SIG-M5 (cell line): ENCODE measurements at places on chromosomes 5 and 9.

GRCh38 chr9:110115341-110115820, 92.6 kb downstream of the C9orf152 start:
- DNase-seq, result no peak

GRCh38 chr9:115944166-115944948, 209.2 kb upstream of the PAPPA start:
- DNase-seq, result no peak

GRCh38 chr9:28215536-28216299, 642.4 kb upstream of the C9orf72 start:
- DNase-seq, result no peak

DNA sequence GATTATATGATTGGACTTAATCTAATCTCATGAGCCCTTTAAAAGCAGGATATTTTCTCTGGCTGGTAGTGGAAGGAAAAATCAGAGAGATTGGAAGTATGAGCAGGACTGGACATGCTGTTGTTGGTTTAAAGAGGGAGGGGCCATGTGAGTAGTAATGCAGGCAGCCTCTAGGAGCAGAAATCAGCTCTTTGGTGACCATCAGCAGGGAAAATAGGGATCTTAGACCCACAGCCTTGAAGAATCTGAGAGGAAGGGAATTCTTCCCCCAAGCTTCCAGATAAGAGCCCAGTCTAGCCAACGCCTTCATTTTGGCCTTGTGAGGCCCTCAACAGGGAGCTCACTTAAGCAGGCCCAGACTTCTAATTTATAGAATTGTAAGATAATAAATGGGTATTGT, 9.5 kb downstream of the SH3GL2 start:
- DNase-seq, result no peak

DNA sequence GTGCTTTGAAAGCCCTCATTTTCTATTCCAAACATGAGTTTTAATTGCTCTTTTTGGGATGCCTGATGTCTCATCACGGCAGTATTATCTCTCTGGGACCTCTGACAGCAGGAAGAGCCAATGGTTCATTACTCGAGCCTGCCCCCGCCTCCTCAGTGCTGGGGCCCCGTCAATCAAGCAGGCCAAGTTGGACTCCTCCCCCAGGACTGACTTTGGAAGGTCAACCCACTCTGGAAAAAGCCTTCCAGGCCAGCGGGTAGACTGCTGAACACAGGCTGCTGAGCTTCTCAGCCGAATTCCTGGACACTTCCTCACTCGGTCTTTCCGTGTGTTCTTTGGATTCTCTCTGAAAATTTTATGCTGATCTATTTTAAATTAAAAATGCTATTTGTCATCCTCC, 9.5 kb upstream of the BARHL1 start:
- DNase-seq, result no peak

- DNase-seq, result no peak
Measured at GRCh38 chr5:90569084-90569483, 10.5 kb downstream of the ADGRV1 start.

- no peak for DNase-seq
Measured at GRCh38 chr9:117763314-117763713, 59.1 kb downstream of the TLR4 start.

GRCh38 chr9:91144769-91145168, 216.9 kb downstream of the AUH start:
- DNase-seq, result no peak

- DNase-seq, result no peak
Measured at GRCh38 chr9:13175732-13176131, 103.8 kb downstream of the MPDZ start.

DNA sequence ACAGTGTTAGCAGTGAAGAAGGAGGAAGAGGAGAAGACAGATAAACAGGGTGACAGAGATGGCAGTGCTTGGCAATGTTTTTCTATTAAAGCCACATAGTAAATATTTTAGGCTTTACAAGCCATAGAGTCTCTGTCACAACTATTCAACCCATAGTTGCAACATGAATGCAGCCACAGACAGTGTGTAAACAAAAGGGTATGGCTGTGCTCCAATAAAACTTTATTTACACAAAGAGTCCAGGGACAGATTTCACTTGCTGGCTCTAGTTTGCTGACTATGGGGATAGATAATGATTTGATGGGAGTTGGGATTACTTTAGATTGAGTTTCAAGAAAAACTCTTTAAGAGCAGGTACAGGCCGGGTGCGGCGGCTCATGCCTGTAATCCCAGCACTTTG, 224.8 kb upstream of the SEMA6A start:
- DNase-seq, result no peak

DNA sequence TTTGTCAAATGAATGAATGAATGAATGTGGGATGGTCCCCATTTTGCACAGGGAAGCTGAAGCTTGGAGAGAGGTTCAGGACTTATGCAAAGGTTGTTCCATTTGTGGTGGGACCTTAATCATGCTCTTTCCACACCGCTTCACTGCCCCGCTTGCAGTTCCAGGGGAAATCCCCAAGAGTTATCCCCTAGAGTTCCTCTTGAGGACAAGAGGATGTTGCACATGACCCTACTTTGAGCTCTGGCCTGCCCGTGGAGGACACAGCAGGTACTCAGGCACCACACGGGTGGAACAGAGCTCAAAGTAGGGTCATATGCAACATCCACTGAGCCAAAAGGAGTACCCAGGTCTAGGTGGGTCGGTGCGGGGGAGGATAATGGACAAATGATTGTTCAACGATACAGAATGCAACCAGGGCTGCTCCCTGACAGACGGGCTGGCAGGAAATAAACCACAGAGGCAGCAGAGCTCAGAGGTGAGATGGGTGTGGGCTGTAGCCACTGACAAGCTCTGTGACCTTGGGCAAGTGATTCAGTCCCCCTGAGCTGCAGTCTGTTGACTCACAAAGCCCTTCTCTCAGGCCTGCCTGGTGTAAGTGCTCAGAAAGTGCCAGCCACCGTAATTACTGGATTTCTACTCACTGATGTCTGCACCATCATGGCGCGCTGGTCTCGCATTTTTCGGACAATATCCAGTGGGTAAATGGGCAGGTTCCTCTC, 60.3 kb upstream of the EPB41L4B start:
- no peak for DNase-seq

GRCh38 chr5:147863454-147864158, 14.9 kb upstream of the SCGB3A2 start:
- DNase-seq, result no peak

GRCh38 chr5:111198281-111198966, 25.8 kb upstream of the CAMK4 start:
- DNase-seq, result no peak

GRCh38 chr9:124238546-124239140, 19.1 kb upstream of the NEK6 start:
- no peak for DNase-seq

- DNase-seq, result no peak
Measured at GRCh38 chr9:98657897-98658296, 50.8 kb downstream of the GABBR2 start.

DNA sequence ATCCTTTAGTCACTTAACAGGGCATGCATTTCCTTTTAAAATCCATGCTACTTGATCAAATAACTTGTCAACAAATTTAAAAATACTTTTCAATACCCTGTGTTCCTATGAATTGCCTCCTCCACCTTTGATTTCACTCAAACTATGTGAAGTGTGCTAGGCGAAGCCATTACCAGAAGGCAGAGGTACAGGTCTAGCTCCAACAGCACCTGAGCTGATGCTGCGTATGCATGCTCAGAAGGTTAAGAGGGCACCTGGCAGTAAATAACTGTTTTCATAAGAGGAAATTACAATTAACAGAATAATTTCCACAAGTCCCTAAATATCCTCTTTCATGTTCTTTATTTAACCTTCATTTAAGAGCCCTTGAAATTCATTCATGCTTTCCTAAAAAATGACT, 251.8 kb downstream of the EFNA5 start:
- DNase-seq, result no peak

- no peak for DNase-seq
Measured at GRCh38 chr9:122261469-122261881, 3.2 kb downstream of the RBM18 start.

GRCh38 chr5:93303291-93303691, 277.7 kb downstream of the NR2F1-AS1 start:
- DNase-seq, result no peak

DNA sequence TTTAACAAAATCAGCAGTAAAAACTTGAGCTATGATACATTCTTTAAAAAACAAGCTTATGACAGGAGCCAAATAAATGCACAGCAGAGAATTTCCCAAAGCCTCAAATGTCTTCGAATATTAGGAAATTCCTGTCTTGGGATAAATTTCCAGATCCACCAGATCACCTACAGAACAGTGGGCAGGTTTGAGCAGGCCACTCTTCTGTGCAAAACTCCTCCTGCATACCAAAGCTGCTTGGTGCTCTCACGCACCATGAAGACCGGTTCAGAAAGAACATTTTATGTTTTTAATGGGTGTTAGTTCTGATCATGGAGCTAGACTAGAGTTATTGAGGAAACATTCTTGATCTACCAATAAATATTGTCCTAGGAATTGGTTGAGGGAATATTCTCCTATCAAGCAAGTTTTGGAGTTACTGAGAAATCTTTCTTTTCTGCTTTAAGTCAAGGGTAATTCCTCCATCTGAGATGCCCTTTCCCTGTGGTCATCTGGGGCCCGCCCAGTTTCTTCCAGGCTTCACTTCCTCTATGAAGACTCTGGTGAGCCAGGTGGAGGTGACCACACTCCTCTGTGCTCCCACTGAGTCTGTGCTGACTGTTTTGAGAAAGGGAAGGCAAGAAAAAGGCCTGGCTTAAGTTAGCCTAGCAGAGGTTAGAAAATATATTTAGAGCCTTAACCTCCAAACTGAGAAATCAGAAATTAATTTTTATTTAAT, 17.9 kb downstream of the TNFSF15 start:
- no peak for DNase-seq

GRCh38 chr5:180439911-180440769, 54.0 kb upstream of the CNOT6 start:
- no peak for DNase-seq

DNA sequence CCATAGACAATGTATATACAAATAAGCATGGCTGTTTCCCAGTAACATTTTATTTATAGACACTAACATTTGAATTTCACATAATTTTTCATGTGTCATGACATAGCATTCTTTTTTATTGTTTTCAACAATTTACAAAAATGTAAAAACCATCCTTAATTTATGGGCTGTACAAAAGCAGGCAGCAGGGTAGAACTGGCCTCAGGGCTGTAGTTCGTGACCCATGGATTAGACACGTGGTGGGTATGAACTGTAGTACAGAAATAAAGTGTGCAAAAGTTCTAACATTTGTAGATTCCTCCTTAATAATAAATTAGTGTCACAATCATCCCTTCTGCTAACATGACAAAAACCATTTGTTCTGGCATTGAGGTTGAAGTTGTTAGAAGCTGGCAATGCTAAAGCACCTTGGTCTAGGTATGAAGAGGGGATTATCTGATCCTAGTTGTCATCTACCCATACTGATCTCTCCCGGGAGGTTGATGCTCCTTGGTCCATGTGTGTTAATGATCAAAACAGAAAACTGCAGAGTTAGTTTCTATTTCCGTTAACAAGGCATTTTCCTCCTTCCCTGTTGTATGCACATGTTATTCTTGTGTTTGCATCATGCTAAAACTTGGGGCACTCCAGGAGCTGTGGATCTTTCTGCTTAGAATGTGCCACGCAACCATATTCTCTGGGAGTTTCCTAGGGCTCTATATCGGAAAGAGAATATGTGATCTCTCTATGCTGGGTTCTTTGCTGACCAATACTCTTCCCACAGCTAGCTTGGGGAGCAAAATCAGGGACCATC, 917.6 kb downstream of the TLE1 start:
- no peak for DNase-seq

- DNase-seq, result no peak
Measured at GRCh38 chr5:149358294-149358651, 427 bp downstream of the PCYOX1L start.

DNA sequence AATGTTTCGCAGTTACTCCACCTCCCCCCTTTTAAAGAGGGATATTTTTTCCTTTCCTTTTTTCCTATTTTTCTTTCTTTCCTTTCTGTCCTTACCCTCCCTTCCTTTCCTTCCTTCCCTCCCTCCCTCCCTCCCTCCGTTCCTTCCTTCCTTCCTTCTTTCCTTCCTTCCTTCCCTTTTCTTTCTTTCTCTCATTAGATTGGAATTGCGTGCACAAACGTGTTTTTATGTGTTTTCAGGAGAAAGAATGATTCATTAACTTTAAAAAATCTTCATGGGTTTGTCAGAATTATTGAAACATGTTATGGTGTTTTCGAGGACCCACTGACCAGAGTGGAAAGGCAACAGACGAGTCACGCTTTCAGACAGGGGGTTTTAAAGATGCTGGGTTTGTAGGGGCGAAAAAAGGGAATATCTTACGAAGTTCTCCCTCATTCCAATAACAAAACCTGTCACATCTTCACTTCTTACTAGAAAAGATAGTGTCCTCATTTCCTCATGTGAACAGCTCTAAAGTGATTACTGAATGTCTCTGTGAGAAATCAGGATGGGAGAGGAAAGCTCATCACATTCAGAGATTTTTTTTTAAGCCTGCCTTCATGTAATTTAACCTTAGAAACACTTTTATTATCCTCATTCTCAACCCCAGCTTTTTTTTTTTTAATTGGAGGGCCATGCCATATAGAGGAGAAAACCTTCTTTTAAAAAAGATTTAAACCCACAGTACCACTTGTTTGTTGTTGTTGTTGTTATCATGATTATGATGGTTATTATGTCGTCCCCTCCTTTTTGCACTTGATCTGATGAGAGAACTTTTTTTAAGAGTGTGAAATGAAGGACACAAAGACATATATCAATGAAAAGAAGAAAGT, 21.9 kb downstream of the NR2F1 start:
- no peak for DNase-seq

DNA sequence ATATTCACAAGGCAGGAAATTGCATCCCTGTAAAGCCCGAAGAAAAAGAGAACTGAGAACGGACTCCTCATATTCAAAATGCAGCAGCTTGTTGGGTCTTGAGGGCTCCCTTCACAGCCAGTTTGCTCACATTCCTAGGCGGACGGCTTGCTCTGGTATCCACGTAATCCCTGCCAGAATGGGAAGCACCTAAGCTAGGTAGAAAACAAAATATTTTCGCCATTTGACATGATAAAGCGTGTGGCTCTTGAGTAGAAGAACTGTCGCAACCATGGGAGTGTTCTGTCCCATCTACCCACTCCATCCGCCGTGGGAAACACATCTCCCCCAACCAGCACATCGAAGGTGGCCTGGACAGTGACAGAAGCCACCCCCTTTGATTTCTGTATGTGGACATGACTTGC, 183.1 kb downstream of the GAS1 start:
- no peak for DNase-seq

GRCh38 chr9:26229324-26230054, 551.2 kb upstream of the TUSC1 start:
- DNase-seq, result no peak

DNA sequence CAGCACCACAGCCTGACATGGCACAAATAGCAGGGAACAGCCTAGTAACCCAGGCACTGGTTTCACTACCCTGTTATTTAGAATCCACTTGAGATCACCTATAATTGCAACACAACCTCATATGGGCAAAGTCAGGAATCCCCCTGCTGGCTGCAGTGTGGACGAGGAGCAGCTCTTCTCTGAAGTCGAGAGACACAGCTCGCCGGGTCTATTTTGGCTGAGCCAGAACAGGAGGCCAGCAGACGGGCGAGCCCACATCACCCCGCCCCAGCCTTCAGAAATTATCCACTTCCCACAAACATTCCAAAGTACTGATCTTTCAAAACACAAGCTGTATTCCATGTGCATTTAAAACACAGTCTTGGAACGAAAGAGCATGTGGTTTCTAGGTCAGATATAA, 179.0 kb downstream of the ROR2 start:
- DNase-seq, result no peak
